ENCODE measurements at places on chromosomes 3 and 15. TPM values are rescaled to one million over a fixed set of nuclear protein-coding genes. Genes with fewer than 3 reads are reported as not detected.

ROPN1 gene
- not detected for total RNA-seq

GOLGA6L4 gene
- 2.7 TPM for total RNA-seq

TMEM212 gene
- not detected for total RNA-seq

ANKUB1 gene
- not detected for total RNA-seq

TERC gene
- total RNA-seq, result 6.0 TPM

LRRK1 gene
- total RNA-seq, result 88.0 TPM

HIGD2B gene
- 0.21 TPM for total RNA-seq

ACVR2B gene
- total RNA-seq, result 2.8 TPM

SLC27A2 gene
- total RNA-seq, result 0.18 TPM

ACTRT3 gene
- total RNA-seq, result 1.7 TPM

RBPMS2 gene
- total RNA-seq, result 33.7 TPM

CDCP1 gene
- 47.8 TPM for total RNA-seq

SCAANT1 gene
- not detected for total RNA-seq

GOLGA6L7 gene
- not detected for total RNA-seq

GATA2 gene
- 74.6 TPM for total RNA-seq

SRGAP3 gene
- 0.82 TPM for total RNA-seq

SOX2 gene
- total RNA-seq, result 0.39 TPM

Data from Panc1 (cell line).